T-helper 17 cell (primary cell): ENCODE measurements at places on chromosomes 12 and 14. TPM values are rescaled to one million over a fixed set of nuclear protein-coding genes. Genes with fewer than 3 reads are reported as not detected.

Gene CMA1
- not detected for total RNA-seq

Gene FAM177A1
- 111 TPM for total RNA-seq

Gene KRT4
- not detected for total RNA-seq

Gene ALDH1L2
- not detected for total RNA-seq

Gene TAS2R7
- not detected for total RNA-seq

Gene GALNT16
- 0.05 TPM for total RNA-seq

Gene KRT71
- total RNA-seq, result not detected

Gene EFCAB11
- 1.1 TPM for total RNA-seq

Gene BDKRB2
- not detected for total RNA-seq

Gene FGD4
- total RNA-seq, result 0.91 TPM

Gene CDK17
- total RNA-seq, result 123 TPM

Gene RERG
- total RNA-seq, result not detected

Gene SLC41A2
- 2.9 TPM for total RNA-seq

Gene TSPAN8
- not detected for total RNA-seq

Gene CD27
- total RNA-seq, result 66.7 TPM
